Stimulated activated CD8-positive, alpha-beta memory T cell treated with anti-CD3 and anti-CD28 coated beads, Interleukin-12 subunit alpha, Interleukin-12 subunit beta, amount 100 ng/mL, for 1 hour (primary cell): ENCODE measurements at places on chromosomes 5 and 9.

DNA sequence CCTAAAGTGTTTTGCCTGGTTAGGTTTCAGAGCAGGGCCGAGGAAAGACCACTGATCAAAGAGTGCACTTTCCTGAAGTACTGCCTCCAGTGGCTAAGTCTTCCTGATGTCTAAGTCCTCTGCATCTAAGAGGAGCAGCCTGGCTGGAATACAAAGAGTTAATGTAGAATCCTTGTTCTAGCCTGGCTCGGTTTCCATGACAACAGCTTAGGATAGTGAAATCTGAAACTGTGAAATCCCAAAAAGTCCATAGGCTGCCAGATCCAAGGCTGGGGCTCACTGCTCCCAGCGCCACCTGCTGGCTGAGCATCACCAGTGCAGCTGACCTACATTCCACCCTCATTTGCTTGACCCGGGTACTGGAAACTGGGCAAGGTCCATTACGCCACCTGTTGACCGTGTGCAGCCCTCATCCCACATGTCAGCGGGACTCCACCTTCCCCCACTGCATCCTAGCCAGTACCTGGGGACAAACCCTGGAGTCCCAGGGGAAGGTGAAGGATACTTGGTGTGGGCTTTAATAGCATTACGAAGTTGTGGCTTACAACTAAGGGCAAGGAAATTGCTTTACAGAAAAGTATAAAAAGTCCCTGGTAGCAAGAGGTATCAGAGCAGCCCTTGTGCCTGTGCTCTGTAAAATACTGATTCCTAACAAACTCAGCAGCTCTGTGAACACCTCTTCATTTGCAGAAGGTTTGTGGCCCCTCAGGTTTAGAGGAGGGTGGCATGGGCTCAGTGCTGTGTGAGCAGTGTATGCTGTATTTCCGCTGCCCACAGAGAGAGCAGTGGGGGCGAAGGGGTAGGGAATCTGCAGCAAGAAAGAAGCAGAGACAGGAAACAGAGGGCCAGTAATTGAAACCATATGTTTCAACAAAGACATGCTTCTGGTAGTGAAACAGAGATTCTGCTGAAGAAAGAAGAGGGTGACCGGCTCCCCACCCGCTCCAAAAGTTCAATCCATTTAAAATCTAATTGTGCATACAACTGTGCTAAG lies 36.0 kb downstream of the PCDHGC5 start:
- DNase-seq = peak; percentile 26

DNA sequence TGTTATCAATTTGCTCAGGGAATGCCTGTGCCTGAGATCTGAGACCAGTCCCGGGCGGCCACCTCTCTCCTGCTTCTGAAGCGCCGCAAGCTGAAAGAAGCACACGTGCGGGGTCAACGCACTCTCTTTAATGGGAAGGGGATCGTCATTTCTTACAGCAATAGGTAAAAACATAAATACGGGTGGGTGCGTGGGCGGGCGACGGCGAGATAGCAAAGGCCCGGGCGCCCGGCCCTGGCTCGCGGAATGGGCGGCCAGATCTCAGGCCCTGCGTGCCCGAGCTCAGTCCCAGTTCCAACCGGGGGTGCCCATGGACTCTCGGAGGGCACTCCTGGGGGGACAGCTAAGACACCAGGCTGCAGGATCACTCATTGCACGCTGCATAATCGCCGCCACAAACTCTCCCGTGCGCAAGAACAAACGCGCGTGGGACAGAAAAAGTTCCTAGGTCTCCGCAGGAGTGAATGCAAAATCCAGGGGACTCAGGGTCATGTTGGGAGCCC lies 3.0 kb downstream of the NKX2-5 start:
- no peak for DNase-seq

DNA sequence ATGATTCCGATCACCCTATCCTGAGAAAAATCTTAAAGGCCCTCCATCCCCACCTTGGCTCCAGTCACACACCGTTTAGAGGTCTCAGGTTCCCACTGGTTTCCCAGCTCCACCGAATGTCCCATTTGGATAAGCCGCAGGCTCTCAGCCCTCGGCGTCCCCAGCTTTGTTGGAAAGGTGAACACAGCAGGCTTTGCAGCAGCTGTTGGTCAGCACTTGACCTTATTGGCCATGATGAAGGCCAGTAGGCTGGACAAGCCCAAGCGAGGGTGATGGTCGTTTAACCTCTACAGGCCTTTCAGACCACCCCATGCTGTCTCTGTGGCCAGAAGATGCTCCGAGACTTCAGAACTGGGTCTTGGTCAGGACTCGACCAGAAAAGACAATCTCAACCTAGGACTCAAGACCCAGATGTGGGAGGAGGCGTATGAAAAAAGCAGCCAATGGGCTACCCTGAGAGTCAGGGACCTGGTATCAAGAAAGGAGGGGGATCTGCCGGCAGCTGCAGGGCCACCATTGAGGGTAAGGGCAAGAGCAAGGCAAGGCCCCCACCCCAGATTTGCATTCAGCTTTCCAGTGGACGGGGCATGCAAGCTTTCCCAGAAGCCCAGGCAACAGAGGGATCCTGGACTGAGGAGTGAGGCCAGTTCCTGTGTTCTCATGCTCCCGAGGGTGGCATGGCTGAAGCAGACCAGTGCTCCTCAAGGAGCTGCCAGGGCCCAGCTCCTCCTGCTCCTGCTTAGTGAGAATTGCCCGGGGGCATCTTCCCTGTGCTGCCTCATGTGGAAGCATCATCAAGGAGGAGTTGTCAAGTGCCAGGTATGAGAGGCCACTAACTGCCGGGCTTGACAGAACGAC lies 13.4 kb downstream of the UBE2QL1 start:
- no peak for DNase-seq

DNA sequence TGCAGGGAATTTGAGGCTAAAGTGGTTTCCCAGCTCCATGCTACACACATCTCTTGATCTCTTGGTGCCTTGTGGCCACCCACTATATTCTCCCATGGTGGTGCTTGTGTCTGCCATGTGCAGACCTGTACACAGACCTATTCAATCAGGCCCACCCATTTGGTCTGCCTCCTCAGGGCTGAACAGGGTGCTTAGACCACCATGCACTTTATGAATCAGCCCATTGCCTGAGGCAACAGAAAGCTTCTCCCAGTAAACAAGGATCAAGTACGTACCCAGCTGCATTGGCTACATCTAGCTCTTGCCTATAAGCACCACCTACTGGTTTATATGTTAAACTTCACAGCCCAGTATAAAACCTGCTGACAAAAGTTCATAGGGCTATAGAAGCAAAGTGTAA lies 664.3 kb upstream of the EDIL3 start:
- no peak for DNase-seq

GRCh38 chr5:177133853-177134696 lies 502 bp downstream of the NSD1 start:
- DNase-seq = no peak

- DNase-seq = no peak
Measured at GRCh38 chr5:148205044-148205806, 2.4 kb downstream of the SPINK6 start.

GRCh38 chr5:176394881-176395675 lies 6.5 kb downstream of the HIGD2A start:
- no peak for DNase-seq

DNA sequence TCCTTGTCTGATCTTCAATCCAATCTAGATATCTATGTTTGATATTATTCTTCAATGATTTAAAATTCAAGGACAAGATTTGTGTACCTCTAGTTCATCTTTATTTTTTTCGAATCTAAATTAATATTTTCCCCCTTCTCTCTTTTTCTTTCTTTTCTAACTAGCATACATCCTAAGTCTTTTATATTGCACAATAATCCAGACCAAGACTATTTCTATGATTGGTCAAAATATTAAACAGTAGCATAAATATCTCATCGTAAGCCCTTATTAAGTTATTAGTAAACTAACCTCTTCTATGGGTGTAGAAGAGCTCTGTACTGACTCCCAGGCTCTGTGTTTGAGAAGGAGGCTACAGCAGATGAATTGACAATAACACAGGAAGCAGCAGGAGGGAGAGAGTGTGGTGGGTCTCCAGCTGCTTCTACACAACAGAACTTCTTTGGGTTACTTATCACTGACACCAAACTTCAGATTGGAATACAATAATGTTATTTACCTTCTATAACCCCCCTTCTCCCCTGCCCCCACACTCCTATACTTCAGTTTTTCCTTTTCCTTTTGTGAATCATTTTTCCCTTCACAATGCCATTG lies 11.9 kb upstream of the PLCXD3 start:
- DNase-seq = no peak

DNA sequence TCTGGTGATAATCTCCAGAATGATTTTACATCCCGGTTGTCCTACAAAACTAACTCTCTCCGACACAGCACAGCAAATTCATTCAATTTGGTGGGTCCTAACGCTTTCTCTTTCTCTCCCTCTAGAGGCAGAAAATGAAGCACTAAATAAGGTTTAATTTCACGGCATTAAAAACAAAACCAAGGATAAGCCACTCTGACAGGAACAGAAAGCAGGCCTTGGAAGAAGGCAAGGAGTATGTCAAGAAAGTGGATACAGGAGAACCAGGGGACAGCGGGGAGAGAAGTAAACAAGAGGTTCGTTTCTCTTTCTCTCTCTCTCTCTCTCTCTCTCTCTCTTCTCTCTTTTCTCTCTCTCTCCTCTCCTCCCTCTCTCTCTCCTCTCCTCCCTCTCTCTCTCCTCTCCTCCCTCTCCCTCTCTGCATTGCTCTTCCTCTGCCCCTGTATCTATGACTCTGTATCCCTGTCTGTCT lies 49.8 kb downstream of the EBF1 start:
- no peak for DNase-seq

DNA sequence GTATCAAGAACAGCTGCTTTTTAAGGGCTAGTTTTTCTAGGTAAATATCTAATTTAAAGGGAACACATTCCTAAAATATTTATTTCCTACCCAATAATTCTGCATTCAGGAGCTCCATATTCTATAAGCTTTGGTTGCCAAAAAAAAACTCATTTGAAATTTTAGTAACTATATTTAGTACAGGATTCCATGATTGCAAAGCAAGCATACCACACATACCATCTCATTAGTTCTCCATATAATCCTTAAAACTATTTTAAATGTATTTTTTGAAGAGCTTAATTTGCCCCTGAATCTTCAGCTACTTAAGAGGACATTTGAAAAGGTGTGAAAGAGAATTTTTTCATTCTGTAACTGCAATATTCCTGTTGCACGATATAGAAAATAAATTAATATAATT lies 877.0 kb downstream of the NR2F1-AS1 start:
- DNase-seq = no peak

- no peak for DNase-seq
Measured at GRCh38 chr5:33582417-33582816, 141.7 kb downstream of the TARS1 start.

DNA sequence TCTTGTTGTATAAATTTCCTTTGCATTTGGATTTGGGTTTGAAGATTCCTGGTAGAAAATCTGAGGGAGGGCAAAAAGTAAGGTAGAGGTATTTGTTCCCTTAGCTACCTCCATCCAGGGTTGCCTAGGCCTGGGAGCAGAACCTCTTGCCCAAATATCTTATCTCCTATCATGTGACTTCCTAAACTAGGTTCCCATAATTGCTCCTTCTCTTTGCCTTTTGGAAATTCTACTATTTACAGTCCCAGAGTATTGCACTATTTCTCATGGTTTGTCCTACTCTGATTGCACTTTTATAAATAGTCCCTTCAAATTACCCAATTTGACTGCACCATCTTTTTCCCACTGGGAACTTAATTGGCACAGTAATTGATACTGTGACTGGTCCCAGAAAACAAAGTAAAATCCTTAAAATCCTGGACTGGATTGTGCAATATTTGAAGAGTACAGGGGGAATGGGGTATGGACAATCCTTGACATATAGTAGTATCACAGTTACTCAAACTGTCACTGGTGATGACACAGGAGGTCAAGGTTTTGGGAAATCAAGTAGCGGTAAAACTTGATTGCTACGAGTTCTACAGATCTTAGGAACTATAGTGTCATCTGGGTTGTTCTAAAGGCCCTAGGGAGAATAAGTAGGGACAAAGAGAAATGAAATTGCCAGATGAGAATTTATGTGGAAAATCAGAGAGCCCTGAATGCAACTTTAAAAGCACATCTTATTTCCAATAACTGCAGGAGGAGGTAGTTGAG lies 31.5 kb upstream of the TMED7 start:
- DNase-seq = no peak

GRCh38 chr5:68707575-68707974 lies 386.2 kb upstream of the SLC30A5 start:
- no peak for DNase-seq

GRCh38 chr9:105281926-105282325 lies 37.5 kb downstream of the SLC44A1 start:
- DNase-seq = no peak

- no peak for DNase-seq
Measured at GRCh38 chr9:123400926-123401503, 45.0 kb downstream of the CRB2 start.

GRCh38 chr9:77912895-77913693 lies 118.5 kb downstream of the GNAQ start:
- DNase-seq = no peak

- DNase-seq = no peak
Measured at GRCh38 chr5:88734983-88735382, 148.0 kb downstream of the MEF2C start.

DNA sequence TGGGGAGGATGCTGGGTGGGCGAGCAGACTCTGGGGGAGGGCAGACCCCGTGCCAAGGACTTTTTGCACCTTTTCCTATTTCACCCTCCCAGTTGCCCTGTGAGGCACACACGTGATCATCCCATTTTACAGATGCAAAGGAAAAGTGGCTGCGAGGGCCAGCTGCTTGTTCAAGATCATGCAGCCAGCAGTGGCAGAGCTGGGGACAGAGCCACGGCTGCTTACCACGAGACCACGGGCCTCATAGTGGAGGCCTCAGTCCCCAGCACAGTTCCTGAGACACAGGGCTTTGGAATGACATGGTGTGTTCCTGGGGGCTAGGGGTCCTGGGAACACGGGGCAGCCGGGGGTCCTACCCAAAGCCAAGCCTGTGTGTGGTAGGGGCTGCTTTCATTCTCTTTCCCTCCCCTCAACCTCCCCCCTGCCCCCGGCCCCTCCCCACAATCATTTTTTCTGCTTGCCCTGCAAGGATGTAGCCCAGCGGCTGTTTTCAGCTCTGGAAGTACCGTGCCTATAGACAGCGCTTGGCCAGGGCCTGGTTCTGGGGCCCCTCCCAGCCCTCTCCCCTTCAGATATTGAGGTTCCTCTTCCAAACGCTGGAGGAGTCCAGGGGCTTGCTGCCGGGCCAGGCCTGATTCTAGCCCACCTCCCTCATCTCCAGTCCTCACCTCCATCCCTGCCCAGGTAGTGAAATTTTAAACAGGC lies 58.5 kb upstream of the IER5L start:
- DNase-seq = no peak
